ENCODE measurements at places on chromosomes 1 and 21. TPM values are rescaled to one million over a fixed set of nuclear protein-coding genes. Genes with fewer than 3 reads are reported as not detected.

- DNase-seq, result no peak
Measured at GRCh38 chr1:214006845-214007244, 19.1 kb downstream of the PROX1 start.

DNA sequence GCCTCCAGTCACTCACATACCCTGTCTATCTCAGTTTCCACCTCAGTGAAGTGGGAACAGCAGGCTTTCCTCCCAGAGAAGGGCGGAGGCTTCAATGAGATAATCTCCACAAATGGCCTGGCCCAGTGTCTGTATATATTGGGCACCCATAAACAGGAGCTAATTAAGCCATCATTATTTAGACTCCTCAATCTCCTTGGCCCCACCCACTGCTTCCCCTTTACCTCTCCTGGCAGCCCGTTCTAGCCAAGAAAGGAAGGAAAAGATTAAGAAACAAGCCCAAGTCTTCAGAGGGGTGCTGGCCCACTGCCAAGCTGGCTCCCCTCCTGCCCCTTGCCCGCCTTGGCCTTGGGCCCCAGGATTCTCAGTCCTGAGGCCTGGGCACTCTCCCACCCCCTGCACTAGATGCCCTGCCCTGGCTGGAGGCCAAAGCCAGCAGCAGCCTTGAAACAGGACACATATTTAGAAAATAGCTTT lies 15.9 kb upstream of the EPB41 start:
- no peak for DNase-seq

- DNase-seq, result no peak
Measured at GRCh38 chr1:204928671-204929486, 58.2 kb downstream of the NFASC start.

DNA sequence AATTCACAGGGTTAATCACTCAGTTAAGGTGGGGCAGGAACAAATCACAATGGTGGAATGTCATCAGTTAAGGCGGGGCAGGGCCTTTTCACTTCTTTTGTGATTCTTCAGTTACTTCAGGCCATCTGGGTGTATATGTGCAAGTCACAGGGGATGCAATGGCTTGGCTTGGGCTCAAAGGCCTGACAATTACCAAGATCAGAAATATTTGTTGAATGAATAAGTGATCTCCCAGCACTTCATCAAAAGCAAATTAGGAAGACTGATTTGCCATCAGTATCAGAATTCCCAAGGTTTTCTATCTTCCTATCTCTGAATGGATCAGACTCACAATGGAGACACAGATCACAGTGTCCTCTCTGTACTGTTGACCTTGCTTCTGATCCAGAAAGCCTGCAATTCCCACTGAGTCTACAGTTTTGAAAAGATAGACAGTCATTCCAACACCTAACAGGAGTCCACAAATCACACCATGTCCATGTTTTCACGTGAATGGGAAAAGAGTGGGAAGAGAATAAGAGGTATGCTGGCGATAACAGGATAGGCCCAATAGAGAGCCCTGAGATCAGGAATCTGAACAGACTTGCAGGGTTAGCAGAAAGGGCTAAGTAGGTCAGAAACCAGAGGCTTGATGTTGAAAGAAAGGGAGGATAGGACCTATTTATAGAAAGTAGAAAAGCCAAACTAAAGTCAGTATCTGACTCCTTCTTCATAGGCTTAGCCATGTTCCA lies 75.3 kb downstream of the KCNK1 start:
- no peak for DNase-seq

- DNase-seq, result peak; percentile 55
Measured at GRCh38 chr1:25520446-25521061, 22.9 kb upstream of the LDLRAP1 start.

- no peak for DNase-seq
Measured at GRCh38 chr1:71298633-71299032, 217.8 kb upstream of the ZRANB2 start.

DNA sequence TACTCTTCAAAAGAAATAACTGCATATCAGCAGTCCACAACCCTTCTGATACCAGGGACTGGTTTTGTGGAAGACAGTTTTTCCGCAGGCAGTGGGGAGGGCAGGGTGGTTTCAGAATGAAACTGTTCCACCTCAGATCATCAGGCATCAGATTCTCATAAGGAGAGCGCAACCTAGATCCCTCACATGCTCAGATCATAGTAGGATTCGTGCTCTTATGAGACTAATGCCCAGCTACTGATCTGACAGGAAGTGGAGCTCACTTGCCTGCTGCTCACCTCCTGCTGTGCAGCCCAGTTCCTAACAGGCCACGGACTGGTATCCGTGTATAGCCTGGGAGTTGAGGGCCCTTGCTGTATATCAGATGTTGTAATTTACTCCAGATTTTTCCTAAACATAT lies 11.5 kb downstream of the RO60 start:
- DNase-seq, result no peak

DNA sequence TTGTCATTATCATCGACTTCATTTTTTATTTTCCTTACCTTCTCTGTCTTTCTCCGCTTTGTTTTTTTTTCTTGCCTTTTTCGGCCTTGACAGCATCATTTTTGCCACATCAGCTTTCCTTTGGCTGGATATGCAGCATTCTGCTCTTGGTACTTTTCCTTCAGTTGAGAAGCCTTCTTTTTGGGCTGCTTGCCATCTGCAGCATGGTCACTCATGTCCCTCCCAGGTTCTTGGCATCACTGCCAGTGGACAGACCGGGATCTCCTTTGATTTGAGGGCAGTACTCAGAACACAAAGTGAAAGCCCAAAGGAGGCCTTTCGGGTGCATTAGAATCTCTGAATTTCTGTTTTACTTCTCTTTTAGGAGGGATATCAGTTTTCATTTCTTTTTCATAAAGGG lies 3.7 kb upstream of the PARP1 start:
- no peak for DNase-seq

GRCh38 chr1:117047271-117047670 lies 12.9 kb upstream of the TTF2 start:
- no peak for DNase-seq

GRCh38 chr21:29958551-29958950 lies 18.8 kb upstream of the GRIK1 start:
- DNase-seq, result no peak

DNA sequence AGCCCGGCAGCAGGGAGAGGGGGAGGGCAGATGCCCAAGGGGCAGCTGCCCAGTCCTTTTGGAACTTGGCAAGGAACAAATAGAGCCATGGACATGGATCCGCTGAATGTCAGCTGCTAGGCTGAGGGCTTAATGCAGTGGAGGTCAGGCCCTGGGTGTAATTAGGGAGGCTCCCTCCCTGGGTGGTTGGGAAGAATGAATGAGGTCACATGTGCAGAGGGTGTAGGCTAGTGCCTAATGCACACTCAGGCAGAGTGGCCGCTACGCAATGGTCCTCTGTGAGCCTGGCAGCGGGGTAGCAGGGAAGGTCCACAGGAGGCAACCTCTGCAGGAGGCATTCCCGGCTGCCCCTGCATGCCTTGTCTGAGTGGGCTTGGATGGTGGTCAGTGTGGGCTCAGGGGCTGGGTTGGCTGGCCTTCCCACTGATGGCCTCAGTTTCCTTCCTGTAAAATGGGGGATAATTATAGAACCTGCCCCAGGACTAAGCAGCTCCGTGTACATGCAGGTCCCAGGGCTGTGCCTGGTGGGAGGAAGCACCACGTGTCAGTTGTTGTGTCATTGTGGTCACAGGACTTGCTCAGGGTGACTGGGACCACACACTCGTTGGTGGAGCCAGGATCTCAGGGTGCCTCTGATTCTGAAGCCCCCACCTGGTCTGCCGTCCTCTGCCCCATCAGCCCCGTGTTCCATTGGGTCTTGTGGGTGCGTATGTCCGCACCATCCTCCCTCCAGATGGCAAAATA lies 81.6 kb upstream of the ACTL8 start:
- peak; percentile 24 for DNase-seq

DNA sequence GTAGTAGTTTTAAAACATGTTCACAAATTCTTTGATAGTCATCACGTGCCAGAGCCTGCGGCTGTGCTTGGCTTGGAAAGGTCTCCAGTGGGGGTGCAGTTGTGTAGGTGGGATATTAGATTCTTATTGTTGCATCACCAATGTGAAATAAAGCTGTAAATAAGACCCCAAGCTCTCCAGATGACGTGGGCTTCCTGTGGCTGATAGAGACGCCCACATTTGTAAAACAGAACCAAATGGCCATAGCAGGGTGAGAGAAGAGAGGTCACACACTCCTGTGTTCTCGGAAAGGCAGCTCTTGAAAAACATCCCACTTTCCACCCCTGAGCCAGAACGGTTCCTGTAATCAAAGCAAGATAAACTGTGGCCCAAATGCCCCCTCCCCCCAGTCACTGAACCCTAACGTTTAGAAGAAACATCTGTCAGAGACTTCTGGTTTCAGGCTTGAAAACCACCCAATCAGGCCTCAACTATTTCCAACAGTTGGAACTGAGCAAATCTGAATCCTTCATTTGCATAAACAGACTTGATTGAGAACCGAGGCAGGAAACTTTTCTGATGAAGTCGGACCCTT lies 6.6 kb upstream of the NTPCR start:
- no peak for DNase-seq

DNA sequence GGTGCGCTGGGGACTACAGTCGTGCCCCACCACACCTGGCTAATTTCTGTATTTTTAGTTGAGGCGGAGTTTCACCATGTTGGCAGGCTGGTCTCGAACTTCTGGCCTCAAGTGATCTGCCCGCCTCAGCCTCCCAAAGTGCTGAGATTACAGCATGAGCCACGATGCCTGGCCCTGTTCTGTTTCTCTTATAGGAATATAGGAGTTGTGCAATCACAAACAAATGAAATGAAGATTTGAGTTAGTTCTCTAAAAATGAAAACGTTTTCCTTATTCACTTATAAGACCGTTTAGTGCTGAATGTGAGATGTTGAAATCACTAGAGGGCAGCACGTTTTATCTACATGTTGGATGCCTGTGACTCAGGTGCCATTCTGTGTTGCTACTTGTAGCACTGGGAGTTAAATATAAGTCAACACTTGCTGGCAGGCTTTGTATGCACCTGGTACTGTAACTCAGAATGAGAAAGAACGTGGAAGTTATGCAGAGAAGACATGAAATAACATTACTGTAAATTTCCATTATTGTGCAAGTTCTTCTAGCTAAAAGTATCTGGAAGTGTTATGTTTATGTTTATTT lies 45.8 kb downstream of the MIGA1 start:
- no peak for DNase-seq

GRCh38 chr1:200646515-200646914 lies 23.2 kb downstream of the DDX59 start:
- no peak for DNase-seq

GRCh38 chr1:8379513-8380186 lies 61.7 kb downstream of the SLC45A1 start:
- DNase-seq, result no peak

The CITED4 gene
- polyA plus RNA-seq, result 0.94 TPM

The FMO4 gene
- 3.0 TPM for polyA plus RNA-seq

The CD1C gene
- polyA plus RNA-seq, result 0.79 TPM

The TMEM200B gene
- 8.7 TPM for polyA plus RNA-seq

The CFAP141 gene
- not detected for polyA plus RNA-seq

The TMEM82 gene
- polyA plus RNA-seq, result not detected

The CDK18 gene
- 14.5 TPM for polyA plus RNA-seq

The LRRC41 gene
- 44.1 TPM for polyA plus RNA-seq

The SPRR2B gene
- polyA plus RNA-seq, result not detected

The SLFNL1 gene
- not detected for polyA plus RNA-seq

The SPSB1 gene
- polyA plus RNA-seq, result 11.4 TPM

The OLFML2B gene
- polyA plus RNA-seq, result 74.9 TPM

The C1orf21 gene
- 80.2 TPM for polyA plus RNA-seq

The DLGAP3 gene
- polyA plus RNA-seq, result 0.18 TPM

The MRPS21 gene
- 47.9 TPM for polyA plus RNA-seq

The BCL2L15 gene
- polyA plus RNA-seq, result 0.81 TPM

The WNT2B gene
- not detected for polyA plus RNA-seq

Measured in muscle of arm (tissue), 14 donors.